NB4 (cell line): ENCODE measurements at places on chromosomes 1 and 21.

DNA sequence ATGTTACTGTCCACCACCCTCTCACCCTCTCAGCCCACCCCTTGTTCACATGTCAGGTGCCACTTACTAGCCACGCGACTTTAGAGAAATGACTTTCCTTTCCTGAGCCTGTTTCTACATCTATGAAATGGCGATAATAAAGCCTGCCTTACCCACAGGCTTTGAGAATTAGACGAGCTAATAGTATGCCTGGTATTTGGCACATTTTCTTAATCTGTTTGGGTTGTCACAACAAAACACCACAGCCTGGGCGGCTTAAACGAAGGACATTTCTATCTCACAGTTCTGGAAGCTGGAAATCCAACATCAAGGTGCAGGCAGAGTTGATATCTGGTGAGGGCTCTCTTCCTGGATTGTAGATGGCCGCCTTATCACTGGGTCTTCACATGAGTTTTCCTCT lies 273.9 kb upstream of the FMN2 start:
- DNase-seq, result no peak

DNA sequence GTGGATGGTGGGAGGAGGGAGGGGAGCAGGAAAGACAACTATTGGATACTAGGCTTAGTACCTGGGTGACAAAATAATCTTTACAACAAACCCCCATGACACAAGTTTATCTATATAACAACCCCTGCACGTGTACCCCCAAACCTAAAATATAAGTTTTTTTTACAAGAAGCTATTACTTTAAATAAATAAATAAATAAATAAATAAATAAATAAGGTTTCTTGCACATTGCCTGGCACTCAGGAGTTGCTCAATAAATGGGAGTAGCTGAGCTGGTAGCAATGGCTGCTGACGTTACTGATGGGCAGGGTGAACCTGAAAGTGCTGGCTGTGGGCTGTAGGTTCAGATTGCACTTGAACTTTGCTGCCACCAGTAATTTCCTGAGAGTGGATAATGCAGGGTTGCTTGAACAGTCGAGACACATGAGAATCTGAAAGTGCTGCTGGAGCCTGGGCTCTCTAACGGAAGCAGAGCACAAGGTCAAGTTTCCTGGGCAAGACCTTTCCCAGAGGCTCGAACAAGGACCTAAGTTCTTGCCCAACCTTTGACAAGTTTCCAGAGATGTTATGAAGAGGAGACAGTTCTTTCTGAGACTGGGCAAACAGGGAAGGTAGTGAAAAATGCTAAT lies 14.8 kb upstream of the KCNE2 start:
- DNase-seq, result no peak

GRCh38 chr21:37193676-37194075 lies 73.5 kb downstream of the VPS26C start:
- no peak for DNase-seq

- no peak for DNase-seq
These were observed 302.4 kb upstream of the TMPRSS15 start for GRCh38 chr21:18705971-18706370.

- DNase-seq, result no peak
These were observed 332.1 kb downstream of the RRAGC start for GRCh38 chr1:38527373-38527966.

- DNase-seq, result no peak
These were observed 60.2 kb upstream of the VAMP3 start for GRCh38 chr1:7710859-7711258.

DNA sequence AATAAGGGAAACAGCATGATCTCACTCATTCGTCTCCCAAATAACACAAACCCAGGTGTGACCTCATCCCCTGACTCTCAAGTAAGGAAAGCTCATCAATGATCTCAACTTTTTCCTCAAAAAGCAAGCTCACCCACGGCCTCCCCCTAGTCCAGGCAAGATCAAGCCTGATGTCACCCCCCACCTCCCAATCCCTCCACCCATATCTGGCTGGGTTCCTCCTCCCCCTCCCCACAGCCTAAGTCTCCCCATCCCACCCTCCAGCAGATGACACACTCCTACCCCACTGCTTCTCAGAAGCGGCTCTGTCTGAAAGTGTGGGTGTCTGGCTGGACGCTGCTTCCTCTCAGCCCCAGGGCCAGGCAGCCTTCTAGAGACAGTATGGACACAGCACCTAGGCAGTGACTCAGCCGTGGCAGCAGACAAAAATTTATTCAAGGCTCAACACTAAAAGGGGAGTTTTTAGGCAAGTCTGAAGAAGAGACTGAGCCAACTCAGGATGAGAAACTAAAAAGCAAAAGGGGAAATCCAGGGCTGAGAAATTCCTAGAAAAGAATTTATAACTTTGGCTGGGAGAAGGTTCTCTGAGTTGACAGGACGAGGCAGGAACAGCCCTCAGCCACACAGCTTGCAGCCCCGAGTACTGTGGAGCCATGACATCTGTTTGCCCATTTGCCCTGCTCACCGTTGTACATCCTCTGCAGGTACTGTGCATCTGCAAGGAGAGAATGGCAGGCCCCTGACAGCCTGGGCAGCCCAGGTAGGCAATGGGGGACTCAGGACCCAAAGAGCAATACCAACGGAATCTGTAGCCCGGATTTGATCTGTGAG lies 81.6 kb upstream of the LRRC8D start:
- DNase-seq, result no peak

- no peak for DNase-seq
These were observed 21.0 kb upstream of the SCAF4 start for GRCh38 chr21:31752967-31753366.

- no peak for DNase-seq
These were observed 511.2 kb downstream of the USP25 start for GRCh38 chr21:16241016-16241415.

DNA sequence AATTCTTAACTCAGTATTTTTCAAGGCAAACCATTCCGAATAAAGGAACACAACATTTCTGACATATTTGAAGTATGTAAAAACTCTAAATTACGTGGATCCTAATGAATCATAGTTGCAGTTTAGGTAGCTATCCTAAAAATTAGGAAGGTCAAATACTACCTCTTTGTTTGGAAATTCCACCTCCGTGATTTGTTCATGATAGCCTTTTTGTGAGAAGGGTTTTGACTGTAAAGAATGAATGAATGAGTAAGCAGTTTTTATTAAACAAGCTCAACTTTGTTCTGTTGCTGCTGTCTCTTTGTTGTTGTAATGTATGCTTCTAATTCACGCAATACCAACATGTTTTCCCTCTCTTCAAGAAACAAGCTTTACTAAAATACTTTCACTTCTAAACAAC lies 840.4 kb downstream of the USP25 start:
- no peak for DNase-seq

- no peak for DNase-seq
These were observed 17.4 kb downstream of the DMRTA2 start for GRCh38 chr1:50405814-50406213.

GRCh38 chr1:41626146-41626545 lies 141.7 kb upstream of the EDN2 start:
- no peak for DNase-seq

DNA sequence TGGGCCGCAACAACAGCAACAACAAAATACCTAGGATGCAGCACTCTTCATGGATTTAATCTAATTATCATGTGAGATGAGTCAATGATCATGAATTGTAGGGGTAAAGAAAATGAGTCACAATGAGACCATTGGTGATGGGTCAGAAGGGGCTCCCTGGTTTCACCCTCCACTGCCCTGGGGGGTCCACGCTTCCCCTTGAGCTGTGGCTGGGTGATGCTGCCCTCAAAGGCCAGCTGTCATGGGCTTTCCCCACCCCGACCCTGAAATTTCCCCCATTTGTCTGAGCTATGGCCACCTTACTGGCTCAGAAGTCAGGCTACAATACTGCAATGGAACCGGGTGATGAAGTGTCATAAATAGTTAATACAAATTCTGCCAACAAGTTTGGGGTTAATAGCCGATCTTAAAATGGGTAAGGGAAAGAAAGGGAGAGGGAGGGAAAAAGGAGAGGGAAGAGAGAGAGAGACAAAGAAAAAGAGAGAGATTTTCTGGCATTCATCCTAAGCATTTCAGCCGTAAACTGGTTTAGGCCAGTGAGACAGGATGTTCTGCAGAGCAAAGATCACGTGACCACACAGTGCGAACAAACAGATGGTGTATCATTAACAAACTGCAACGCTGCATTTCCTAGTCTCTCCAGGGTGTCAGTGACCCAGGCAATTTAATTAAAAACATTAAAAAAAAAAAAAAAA lies 143.4 kb upstream of the ERRFI1 start:
- no peak for DNase-seq

DNA sequence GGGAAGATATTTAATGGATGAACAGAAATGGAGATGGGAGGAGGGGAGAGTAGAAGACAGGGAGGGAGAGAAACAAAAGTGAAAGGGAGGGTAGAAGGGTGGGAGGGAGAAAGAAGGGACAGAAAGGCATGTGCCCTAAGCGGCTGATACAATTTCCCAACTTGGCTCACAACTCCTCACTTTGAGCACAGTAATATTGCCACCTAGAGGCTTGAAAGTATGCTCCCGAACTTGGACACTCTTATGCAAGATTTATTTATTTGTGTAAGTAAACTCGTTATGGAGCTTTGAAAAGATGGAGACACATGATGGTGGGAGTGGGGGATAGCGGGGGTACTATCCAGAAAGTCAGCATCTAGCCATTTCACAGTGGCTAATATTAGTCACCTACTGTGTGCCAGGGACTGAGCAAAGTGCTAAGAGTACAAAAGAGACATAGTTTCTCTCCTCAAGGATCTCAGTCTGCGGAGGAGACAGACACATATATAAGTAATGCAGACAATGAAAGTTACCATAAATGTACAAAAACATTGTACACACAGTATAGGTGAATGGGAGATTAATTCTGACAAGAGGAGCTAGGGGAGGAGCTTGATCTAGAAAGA lies 189.7 kb downstream of the SEC16B start:
- peak; percentile 61 for DNase-seq
